GM12864 (cell line): ENCODE measurements at places on chromosomes 1 and 21.
A peak's percentile ranks its signal among the peaks of the same experiment; 100 is the strongest.

- no peak for DNase-seq
Observed at GRCh38 chr1:31467005-31467674, 54.1 kb downstream of the SERINC2 start.

DNA sequence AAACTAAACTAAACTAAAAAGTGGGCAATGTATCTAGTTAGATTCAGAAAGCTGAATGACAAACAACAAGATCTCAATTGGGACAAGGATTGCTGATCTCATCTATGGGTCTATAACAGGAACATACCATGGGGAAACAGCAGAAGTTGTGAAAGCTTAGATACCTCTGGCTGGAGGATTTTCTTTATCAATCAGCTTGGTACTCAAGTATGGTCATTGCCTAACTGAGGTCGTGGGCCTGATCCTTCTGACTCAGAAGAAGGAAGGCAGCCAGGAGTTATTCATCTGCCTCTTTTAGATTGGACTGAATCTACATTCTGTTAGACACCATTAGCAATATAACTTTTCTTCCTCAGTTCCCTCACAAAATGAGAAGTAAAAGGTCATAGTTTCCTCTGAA, 39.7 kb downstream of the DNTTIP2 start:
- no peak for DNase-seq

DNA sequence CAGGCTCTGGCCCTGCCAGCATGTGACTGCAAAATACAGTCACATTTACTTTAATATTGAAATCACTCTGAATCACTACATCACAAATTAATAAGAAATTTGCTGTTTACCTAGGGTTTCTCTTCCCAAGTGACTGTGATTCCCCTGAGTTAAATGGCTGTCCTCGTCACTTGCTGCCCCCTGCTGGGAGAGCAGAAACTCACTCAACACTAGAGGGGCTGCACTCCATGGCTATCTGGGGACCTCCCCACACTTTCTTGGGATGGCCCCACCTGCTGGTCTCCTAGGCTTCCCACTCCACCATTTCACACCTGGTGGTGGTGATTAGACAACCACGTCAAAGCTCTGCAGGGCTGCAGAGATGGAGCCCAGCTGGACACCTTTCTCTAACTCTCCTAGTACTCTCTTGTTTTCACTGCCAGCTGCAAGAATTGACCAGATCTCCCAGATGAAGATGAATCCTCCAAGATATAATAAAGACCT, 63.4 kb downstream of the CD2 start:
- DNase-seq, result peak; percentile 39

DNA sequence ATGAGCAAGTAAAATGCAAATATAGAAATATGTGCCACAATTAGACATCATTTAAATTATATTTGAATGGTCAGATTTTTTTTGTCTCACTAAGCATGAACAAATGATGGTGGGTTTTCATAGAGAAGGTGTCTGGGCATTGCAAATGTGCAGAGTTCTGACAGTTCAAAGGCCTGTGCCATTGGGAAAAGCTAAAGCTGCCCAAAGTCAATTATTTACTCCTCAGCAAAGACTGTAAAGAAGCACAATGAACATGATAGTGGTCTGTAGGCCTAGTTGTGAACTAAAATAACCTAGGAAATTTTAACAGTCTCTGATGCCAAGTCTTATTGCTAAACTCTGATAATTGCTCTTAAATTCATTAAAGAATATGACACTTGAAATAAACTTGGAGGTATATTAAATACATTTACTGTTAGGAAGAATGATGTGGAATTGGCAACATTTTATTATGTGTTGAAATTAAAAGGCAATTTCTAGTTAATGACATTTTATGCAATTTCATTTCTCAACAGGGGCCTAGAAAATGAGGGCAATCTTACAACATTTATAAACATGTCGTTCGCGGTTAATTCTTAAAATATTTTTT, 874.3 kb upstream of the ADAMTS5 start:
- DNase-seq, result no peak

- no peak for DNase-seq
Observed at GRCh38 chr1:242245255-242245654, 246.4 kb upstream of the MAP1LC3C start.

DNA sequence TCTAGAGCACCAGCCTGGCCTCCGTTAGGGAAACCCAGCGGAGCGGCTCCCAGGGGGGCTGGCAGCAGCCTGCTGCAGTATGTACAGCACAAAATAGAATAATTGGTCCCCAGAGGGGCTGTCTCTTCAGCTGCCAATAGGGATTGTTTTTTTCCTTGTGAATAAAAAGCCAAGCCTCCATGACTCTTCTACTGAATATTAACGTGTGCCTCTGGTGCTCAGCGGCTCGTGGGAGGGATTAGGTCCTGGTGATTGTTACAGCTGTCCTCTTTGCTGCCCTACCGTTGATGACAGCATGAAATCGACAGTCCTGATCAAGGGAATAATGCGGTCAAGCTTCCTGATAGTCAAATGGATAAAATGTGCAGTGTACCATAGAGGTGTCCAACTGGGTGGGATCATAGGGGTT, 190.7 kb upstream of the RUNX1 start:
- no peak for DNase-seq

- no peak for DNase-seq
Observed at GRCh38 chr1:99007366-99007765, 2.7 kb upstream of the PLPPR5 start.

- DNase-seq, result no peak
Observed at GRCh38 chr1:241225741-241226140, 131.3 kb downstream of the RGS7 start.

- no peak for DNase-seq
Observed at GRCh38 chr1:91189096-91189495, 167.3 kb upstream of the ZNF644 start.

- no peak for DNase-seq
Observed at GRCh38 chr1:236240675-236241074, 41.1 kb downstream of the ERO1B start.

GRCh38 chr1:100543640-100544039, 5.7 kb downstream of the GPR88 start:
- no peak for DNase-seq

DNA sequence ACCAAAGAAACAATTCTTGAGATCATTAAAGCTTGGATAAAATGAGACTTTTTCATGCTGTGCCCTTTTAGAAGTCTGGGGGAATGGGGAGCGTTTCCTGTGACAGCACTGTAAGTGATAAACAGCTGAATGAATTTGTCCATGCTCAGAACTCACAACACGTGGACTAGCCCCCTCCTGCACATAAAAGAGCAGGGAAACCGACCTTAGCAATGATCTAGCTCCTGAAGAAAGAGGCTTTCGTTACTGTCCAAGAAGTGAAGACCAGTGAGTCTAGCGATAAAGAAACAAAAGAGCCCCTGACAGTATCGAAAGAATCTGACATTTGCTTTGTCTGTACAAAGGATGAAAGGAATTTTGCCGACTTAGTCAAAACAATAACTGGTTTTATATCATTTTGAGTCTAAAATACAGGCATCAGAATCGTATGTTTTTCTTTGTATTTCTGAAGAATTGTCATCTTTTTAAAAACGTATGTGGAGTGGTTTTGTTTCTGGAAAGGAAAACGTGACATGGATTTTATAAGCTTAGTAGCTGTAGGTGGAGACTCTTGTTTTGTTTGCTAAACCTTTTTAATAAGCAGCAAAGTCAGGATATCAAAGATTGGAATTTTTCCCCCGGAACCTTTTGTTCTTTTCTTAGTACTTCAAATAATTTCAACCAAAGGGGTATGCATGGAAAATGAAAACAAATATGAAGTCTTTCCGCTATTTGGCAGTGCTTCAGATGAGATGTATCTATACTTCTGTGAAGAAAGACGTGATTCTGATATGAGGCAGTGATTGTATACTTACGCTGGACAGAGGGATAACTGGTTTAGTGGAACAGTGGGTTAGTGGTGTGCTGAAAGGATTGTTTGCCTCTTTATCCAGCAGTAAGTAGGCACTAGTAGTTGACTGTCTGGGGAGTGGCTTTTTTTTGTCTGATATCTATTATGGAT, 61.0 kb downstream of the MAST2 start:
- DNase-seq, result no peak

GRCh38 chr1:100428160-100428559, 75.9 kb downstream of the CDC14A start:
- no peak for DNase-seq

DNA sequence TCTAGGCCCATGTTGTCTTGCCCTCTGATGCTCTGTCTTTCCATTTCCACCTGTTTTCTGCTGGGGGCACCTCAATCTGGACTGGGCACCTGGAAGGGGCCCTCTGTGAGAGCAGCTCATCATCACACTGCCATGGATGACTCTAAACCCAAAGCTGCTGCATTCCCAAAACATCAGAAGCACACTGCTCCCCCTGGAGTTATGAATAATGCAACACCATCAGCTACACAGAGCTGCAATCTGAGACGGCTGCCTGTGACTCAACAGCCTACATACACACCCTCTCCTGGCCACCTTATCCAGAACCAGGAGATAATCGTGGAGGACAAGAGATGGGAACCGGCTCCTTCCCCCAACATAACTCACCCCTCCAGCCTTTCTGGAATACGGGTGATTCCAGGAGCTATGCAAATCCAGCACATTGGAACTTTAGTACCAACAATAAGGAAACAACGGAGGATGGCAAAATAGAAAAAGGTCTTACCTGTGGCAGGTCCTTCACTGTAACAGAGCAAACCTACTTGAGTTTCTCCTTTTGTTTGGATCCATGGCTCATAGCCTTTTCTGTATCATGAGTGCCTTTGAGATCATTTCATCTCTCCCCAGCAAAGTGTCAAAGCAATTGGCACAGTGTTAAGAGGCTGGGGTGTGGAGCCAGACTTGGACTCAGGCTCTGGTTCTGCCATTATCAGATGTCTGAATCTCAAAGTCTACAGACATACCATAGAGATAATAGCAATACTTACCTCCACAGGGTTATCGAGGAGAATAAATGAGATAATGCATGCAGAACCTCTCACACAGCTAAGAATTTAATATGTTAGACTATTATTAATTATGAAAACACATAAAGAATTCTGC, 29.3 kb downstream of the AK2 start:
- DNase-seq, result no peak

DNA sequence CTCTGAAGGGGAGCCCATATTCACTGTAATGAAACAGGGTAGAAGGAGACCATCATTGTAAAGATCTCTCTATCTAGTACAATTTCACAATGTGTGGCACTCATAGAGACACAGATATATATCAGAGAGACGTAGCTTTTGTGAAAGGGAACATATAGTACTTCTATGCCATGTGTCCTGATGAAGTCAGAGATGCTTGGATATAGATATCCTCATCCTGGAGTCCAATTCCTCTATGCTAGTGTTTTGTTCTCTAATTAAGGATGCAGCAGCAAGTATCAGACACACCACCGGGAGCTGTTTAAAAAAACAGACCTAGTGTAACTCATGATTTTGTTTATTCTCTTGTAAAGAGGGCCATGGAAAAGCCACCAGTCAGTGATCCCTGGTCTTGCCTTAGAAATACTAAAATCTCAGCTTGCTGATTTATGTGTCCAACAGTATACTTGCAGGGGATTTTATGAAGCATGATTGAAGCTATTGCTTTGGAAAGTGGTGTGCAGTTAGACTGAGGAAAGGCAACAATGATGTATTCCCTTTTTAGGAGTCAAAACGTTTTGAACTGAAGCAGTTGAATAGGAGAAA, 2.5 kb downstream of the NCAM2 start:
- no peak for DNase-seq

DNA sequence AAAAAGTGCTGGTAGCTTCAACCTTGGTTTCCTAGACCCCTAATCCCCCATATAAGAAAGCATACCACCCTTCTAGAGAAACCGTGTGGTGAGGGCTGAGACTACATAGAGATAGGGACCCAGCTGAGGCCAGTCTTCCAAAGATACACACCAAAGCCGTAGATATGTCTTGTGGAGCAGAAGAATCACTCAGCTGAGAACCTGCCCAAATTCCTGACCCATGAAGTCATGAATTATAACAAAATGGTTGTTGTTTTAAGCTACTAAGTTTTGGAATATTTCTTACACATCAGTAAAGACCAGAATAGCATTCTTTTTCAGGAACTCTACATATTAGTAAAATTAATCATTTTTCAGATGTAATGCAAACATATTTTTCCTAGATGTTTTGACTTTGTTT, 3.3 kb upstream of the SNRPE start:
- DNase-seq, result no peak

DNA sequence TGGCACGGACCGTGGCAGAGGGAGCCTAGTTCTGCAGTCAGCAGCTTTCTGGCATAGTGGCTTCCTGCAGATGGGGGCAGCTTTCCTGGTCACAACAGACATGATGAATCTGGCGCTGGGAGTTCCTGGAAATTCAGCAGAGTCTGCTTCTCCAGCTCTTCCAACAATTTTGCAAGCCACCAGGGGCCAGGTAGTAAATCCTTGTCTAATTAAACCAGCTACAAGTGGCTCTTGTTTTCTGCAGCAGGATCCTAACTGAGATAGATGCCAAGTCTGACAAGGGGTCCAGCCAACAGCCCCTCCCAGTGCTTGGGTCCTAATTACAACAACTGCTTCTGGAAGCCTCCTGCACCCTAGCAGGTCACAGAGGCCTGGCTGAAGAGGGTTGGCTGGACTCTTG, 35.8 kb downstream of the TRIM62 start:
- DNase-seq, result no peak
